CD8-positive, alpha-beta memory T cell (primary cell): ENCODE measurements at places on chromosomes 3 and 15. TPM values are rescaled to one million over a fixed set of nuclear protein-coding genes. Genes with fewer than 3 reads are reported as not detected.

Gene GASK1A
- not detected for total RNA-seq

- H3K4me3 ChIP-seq: no peak overlapping the region
- H3K4me1 ChIP-seq: no peaks in the 10 kb centered on the region
- H3K36me3 ChIP-seq: no peaks in the 10 kb centered on the region
- no peaks in the 10 kb centered on the region for H3K27me3 ChIP-seq
- no peak overlapping the region for H3K27ac ChIP-seq
Measured at GRCh38 chr3:127043041-127043641, 60.2 kb downstream of the PLXNA1 start.

Gene TEX55
- total RNA-seq: not detected

Gene MYO5C
- 0.18 TPM for total RNA-seq

DNA sequence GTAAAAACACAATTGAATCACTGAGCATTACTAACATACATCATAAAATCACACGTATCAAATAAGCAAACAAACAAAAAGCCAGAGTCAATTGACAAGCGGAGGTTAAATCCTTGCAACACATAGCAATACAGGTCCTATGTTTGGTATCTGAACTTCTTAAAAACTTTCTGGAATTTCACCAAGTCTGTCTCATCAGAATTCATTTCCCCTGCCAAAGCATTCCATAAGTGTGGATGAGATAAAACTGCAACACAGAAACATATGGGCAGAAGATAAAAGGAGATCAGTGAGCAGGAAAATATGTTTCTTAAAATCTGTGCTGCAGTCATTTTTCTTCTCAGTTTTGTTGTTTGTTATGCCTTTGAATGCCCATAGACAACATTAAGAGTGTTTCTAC, 1155.5 kb downstream of the TBL1XR1 start:
- H3K36me3 ChIP-seq: no peaks in the 10 kb centered on the region
- no peak overlapping the region for H3K4me3 ChIP-seq
- H3K27ac ChIP-seq: no peak overlapping the region
- no peaks in the 10 kb centered on the region for H3K27me3 ChIP-seq
- no peaks in the 10 kb centered on the region for H3K4me1 ChIP-seq

- H3K36me3 ChIP-seq: no peaks in the 10 kb centered on the region
- H3K27me3 ChIP-seq: no peaks in the 10 kb centered on the region
- H3K4me3 ChIP-seq: no peak overlapping the region
- H3K4me1 ChIP-seq: no peaks in the 10 kb centered on the region
Measured at GRCh38 chr15:81073801-81074200, 60.3 kb upstream of the CFAP161 start.

Gene AMIGO3
- 0.31 TPM for total RNA-seq

GRCh38 chr3:194960446-194961032, 274.9 kb downstream of the FAM43A start:
- H3K36me3 ChIP-seq: no peaks in the 10 kb centered on the region
- no peaks in the 10 kb centered on the region for H3K27me3 ChIP-seq
- H3K4me3 ChIP-seq: no peak overlapping the region
- H3K27ac ChIP-seq: no peak overlapping the region
- H3K4me1 ChIP-seq: no peaks in the 10 kb centered on the region

DNA sequence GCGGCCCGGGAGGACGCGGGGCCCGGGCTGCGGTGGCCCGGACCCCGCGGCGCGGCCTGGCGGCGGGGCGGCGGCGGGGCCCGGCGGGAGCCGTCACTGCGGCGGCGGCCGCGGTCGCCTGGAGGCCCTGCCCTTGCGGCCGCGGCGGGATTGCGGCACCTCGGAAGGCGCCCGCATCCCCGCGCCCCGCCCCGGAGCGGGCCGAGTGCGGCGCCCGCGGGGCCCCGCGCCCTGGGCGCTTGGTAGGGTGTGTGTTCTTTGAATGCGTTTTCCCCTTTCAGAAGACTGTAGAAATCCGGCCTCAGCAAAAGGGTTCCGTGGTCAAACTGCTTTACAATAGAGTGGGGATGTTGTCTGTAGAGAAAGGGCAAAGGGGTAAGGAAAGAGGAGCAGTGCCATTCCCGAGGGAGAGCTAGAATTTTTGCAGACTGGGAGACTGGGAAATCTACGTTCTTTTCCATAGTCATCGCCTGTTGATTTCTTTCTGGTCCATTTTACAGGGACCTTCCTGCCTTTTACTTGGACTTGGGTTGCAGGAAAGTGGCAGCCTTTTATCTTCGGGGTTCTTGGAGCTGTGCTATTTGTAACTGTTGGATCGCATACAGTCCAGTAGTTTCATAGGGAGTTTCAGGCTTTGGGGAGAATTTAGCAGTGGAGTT, 630 bp downstream of the SNRK start:
- peak overlapping the region; percentile 82 for H3K27ac ChIP-seq
- no peaks in the 10 kb centered on the region for H3K27me3 ChIP-seq
- DNase-seq: peak; percentile 33
- peaks cover 39% of the 10 kb centered on the region for H3K4me1 ChIP-seq
- H3K36me3 ChIP-seq: no peaks in the 10 kb centered on the region

- no peaks in the 10 kb centered on the region for H3K27me3 ChIP-seq
- peaks cover 3% of the 10 kb centered on the region for H3K36me3 ChIP-seq
- DNase-seq: no peak
- H3K4me1 ChIP-seq: peaks cover 11% of the 10 kb centered on the region
Measured at GRCh38 chr15:60362321-60363086, 35.3 kb downstream of the ANXA2 start.

DNA sequence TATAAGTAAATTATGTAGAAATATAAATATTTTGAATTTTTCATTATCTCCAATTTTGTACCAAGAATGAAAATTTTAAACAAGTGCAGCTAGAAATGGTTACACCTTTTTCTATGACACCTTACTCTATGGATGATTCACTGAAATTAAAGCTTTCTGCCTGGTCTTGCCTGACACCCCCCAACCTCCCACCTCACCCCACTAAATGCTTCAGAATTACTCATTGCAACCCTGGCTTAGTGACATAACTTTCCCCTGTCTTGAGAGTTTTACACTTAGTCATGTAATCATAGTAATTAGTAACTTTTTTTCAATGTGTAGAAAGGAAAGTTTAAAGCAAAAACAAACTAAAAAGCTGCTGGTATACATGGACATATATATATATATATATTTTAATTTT, 42.0 kb upstream of the MEIS2 start:
- H3K4me1 ChIP-seq: no peaks in the 10 kb centered on the region
- H3K36me3 ChIP-seq: no peaks in the 10 kb centered on the region
- no peak overlapping the region for H3K27ac ChIP-seq
- H3K27me3 ChIP-seq: no peaks in the 10 kb centered on the region
- DNase-seq: no peak
